GM04503 (cell line): ENCODE measurements at places on chromosomes 2 and 18.

DNA sequence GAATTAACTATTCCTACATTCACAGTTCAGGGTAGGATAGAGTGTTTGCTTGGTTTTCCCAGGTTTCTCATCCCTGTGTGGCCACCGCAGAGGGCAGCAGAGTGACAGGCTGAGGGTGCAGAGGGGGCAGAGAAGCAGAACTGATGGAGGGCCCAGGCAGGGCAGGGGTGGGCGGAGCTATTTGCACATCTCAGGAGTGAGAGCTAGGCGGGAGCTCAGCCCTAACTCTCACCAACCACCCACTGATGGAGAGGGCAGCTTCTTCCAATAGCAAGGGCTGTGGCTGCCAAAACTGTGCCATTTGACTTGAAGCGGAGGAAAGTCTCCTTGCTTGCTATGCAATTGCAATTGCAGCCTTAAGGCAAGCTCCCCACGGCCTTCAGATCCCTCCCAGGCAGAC lies 12.0 kb upstream of the DARS1 start:
- no peak for DNase-seq

- DNase-seq, result no peak
These were observed 133.6 kb downstream of the GULP1 start for GRCh38 chr2:188425266-188425665.

DNA sequence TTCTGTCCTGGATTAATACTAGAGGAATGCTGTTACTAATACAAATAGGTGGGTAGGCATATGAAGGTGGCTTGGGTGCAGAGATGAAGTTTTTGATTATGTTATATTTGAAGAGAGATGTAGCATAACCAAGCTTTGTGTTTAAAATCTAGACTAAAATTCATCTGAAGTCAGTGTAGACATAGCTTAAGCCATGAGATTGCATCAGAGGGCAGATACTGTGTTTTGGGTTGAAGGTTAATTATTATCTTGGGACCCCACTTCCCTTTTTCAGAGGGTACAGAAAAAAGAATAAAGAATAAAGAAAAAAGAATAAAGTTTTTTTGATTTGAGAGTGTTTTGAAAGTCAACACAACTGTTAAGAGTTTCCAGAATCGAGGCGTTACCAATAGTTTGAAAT lies 13.0 kb downstream of the PPM1B start:
- no peak for DNase-seq

- no peak for DNase-seq
These were observed 40.4 kb downstream of the TTC27 start for GRCh38 chr2:32668254-32668653.

DNA sequence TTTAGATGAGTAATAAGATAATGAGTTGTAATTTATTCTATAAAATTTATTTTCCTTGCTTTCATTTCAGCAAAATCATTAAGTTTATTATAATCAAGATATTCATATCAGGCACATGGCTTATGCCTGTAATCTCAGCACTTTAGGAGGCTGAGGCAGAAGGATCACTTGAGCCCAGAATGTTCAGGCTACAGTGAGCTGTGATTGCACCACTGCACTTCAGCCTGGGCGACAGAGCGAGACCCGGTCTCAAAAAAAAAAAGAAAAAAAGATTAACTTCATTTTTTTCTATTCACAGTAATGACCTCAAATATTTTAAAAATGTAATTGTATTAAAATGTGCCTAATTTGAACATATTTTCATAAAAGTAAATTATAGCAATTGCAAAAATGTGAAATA lies 67.9 kb downstream of the ACYP2 start:
- no peak for DNase-seq
